ENCODE measurements at places on chromosomes 5 and 9.

DNA sequence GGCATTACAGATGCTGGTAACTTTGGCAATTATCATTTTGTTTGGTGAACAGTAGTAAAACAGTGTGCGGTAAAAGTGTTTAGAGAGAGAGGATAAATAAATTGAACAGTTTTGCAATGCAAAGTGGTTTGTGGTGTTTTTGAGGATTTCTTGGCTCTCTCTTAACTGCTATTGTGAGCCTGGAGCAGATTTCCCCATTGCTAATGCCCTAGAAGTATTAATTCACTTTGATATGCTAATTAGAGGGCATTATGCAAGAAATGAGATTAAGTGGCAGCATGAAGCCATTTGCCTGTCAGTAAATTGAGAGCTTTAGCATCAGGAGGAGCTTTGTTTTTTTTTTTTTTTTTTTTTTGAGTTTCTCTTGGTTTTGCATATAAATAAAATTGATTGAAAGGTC, 8.2 kb downstream of the PBX3 start:
- DNase-seq, result no peak

DNA sequence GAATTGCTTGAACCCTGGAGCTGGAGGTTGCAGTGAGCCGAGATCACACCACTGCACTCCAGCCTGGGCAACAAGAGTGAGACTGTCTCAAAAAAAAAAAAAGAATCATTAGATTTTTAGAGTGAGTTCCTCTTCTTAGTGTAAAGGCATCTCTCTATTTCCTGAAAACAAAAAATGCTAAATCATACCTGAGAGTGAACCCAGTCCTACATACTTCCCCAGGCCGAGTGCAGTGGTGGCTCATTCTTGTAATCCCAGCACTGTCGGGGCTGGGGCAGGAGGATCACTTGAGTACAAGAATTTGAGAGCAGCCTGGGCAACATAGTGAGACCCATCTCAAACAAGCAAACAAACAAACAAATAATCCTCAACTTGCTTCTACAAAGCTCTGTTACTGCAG, 38.2 kb upstream of the LPAR1 start:
- no peak for DNase-seq

GRCh38 chr5:136080483-136081216, 51.9 kb downstream of the TGFBI start:
- peak; percentile 91 for DNase-seq

DNA sequence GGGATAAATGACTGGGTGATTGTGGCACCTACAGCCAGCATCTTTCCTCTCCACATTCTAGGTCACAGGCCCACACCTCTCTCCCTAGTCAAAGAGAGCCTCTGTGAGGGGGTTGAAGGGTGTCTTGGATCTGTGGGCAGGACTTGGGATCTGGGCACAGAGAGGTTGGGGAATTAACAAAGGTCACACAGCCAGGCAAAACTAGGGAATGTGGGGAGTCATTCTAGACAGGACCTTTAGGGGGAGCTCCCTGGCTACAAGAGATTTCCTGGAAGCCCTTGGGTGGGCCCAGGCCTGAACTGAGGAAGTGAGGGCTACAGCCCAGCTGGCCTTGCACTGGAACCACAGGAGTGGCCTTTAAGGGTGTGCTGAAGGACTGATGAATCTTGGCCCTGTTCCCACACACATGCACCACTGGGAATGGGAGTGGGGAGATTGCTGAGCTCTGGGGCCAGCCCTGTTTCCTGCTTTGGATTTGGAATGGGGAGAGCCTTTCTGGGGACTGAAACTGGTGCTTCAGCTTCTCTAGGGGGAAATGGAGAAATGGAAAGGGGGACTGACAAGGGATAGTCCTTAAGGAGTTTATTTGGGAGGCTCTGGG, 12.4 kb upstream of the CXXC5 start:
- DNase-seq, result peak; percentile 97

- no peak for DNase-seq
Measured at GRCh38 chr9:96169901-96170300, 132.1 kb downstream of the HSD17B3 start.

DNA sequence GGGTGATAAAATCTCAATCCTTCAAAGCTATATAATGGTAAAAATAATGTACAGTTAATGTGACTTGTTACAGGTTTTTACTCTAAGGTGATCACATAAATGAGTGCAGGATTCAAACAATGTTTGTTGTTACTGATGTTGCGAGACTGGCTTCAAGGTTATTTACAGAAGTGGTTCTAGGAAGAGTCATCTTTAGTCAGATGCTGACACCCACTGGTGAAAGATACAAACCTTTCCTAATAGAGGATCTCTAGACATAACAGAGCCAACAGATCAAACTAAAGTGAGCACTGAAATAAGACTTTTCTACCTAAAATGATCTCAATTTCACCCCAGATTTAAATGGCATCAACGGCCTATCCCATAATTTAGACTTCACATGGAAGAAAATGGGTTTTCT, 20.2 kb downstream of the ARSB start:
- peak; percentile 74 for DNase-seq

DNA sequence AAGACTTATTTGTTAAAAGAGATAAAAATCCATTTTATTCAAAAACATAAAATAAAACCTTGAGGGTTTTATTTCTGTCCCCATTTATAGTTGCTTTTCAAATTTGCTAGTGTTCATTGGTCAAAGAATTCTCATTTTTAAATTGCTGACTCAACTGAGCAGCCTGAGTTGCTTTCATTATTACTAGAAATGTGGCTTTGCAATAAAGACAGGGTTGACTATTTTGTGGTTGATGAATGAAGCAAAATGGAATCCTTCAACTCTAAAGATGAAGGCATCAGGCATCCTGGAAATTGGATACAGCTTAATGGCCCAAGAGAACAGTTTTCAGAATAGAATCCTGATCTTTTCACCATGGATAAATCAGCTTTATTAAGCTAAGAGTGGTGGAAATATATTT, 23.9 kb upstream of the PPP3R2 start:
- no peak for DNase-seq

DNA sequence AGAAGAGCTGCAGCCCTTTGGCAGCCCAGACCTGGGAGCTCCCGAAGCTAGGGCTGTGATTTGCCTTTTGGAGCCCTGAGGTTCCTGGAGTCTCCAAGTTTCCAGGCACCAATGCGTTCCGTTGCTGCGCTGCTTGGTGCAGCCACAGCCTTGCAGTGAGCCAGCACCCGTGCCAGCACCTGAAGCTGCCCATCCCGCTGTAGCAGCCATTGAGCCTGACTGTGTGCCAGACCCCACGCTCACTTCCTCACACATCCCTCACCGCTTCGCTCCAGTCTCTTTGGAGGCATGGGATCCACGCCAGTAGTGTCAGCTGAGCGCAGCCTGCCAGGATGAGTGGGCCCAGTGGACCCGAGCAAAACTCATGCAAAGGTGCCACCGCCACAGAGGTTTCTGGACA, 22.5 kb upstream of the C9orf72 start:
- no peak for DNase-seq

DNA sequence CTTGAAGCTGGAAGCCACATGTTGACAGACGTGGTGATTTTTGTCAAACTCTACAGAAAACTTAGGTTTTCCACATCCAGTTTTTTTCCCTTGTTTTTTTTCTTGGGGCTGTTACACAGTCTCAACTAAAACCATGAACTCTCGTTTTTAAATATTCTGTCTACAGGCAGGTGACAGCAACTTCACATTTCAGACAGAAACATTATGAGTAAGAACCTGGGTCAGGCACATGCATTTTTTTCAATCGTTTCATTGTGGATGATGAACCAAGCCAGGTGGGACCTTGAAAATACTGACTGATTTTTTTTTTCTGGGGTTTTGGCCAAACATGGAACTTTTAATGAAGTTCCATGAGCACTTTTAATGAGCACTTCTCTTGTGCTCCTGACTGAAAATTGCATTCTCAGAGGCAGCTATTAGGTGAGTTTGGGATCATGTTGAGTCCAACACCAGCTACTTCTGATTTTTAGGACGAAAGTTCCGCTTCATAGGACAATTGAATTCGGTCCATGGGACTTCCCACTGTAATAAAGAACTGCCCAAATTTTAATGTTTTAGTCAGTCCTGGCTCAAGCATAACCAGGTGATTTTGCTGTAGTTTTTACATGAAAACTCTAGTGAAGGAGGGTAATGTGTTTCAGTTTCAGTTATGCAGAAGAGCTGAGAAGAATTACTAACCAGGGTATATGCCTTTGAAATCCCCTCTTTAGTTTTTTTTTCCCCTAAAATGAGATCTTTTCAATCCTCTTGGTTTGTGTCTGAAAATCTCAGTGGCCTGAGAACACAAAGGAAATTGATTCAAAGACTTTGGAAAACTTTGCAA, 93.2 kb upstream of the ADAMTS16 start:
- no peak for DNase-seq

DNA sequence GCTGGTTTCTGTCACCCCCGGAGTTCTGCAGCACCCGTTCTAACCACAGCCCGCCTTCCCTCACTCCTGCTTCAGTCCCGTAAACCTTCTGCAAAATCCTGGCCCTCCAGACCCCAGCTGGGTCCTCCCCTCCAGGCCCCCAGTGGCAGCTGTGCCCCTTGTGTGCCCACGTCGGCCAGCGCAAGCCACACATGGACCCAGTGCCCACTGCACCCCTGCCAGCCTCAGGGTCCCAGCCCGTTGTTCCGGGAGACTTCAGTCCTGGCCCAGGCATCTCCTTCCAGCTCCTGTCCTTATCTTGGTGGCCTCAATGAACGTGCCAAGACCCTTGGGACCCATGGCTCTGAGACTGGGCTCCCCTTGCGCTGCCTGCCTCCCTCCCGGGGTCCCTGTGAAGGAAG, 43.2 kb downstream of the EXD3 start:
- DNase-seq, result no peak

GRCh38 chr5:96611946-96612345, 50.2 kb upstream of the CAST start:
- DNase-seq, result no peak

- DNase-seq, result no peak
Measured at GRCh38 chr9:7608261-7608660, 191.3 kb downstream of the DMAC1 start.

DNA sequence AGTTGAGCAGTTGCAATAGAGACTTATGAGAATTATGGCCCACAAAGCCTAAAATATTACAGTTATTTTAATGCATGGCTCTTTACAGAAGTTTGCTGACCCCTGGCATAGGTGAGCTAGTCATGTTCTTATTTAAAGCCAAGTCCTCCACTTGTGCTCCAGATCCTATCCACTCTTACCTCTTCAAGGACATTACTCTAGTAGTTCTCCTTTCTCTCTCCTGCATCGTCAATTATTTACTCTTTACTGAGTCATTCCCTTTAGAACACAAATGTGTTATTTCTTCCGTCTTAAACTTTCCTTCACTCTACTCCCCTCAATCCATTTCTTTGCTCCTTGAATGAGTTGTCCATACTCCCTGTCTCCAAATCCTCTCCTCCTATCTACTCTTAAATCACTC, 20.6 kb upstream of the TRAF1 start:
- no peak for DNase-seq

DNA sequence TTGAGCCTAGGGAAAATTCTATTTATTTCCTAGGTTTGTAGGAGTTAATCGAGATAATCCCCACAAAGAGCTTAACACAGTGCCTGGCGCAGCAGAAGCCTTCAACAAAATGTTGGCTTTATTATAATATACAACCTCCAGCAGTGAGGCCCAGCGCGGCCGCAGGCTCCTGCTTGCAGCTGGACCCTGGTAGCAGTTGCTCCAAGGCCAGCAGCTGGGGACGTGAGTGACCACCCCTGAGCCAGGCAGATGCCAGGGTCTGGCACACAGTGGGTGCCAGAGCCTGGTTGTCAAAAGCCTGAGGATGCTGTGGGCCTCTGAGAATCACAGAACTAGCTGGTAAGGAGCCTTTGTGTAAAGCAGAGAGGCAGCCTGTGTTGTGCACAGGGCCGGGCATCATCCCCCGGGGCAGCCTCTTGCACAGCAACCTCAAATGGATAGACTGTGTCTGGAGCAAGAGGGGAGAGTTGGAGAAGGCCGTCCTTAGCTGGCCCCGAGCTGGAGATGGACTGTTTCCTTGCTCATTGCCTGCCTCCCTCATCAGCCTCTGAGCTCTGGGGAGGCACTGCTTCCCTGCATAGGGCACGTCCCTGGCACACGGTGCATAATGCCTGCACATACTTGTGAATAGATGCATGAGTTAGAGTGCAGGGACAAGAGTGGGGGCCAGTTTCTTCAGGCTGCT, 17.3 kb downstream of the CSF1R start:
- DNase-seq, result no peak

GRCh38 chr5:174189654-174190541, 144.4 kb downstream of the NSG2 start:
- DNase-seq, result no peak

- DNase-seq, result no peak
Measured at GRCh38 chr5:129962506-129962905, 58.2 kb downstream of the CHSY3 start.

DNA sequence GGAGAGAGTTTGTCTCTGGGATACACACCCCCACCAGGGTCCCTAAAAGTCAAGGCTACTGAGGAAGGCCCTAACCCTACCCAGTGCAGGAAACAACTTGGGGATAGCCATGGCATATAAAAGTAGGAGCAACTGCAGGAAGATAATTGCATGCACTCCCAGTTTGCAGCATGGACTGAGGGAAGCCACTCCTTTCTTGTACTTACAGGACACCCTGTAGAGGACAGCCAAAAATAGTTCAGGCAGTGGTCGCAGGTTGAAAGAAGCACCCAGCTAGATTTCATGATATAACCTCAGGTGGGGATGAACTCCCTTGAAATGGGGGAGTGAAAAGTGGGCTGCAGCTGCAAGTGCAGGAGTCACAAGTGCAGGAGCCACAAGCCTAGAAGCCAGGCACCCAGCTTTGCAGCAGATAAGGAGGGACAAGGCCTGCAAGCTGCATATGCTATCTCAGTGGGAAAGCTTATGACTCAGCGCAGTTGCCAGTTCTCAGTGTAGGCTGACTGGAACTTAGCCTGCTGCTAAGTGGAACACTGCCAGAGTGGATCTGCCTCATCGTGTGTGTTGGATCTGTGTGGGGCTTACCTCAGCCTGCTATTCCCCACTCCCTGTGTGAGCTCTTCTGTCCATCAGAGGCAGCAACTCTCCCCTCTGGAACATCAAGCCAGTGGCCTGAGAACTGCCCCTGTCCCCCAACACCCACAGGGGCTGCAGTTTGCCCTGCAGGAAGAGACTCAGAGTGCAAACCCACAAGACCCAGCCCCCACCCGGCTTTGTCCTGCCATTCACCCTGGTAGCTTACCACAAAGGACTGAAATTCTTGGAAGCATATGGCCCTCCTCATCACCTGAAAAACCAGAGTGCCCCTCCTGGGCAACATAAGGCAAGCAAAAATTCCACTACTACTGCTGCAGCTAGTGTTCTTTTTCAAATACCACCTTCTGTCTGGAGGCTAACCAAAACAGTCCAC, 42.7 kb downstream of the CYLC2 start:
- DNase-seq, result no peak

GRCh38 chr5:143680672-143681259, 131.2 kb upstream of the HMHB1 start:
- no peak for DNase-seq

- DNase-seq, result no peak
Measured at GRCh38 chr5:126871441-126871840, 94.5 kb downstream of the LMNB1 start.

DNA sequence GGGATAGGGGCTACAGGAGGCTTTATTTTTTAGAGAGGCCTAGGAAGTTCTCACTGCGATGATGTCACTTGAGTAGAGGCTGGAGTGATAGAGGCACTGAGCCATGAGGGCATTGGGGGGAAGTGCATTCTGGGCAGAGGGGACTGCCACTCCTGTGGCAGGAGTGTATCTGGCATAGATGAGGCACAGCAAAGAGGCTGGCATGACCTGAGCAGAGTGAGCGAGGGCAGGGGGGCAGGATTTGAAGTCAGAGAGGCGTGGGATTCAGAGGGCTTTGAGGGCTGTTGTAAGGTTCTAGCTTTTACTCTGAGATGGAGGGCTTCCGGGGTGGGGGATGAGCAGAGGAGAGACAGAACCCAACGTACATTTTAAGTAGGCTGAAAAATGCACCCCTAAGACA, 91.9 kb upstream of the SH3PXD2B start:
- no peak for DNase-seq

- no peak for DNase-seq
Measured at GRCh38 chr9:3151672-3152576, 308.0 kb upstream of the PUM3 start.

Measured in EH (cell line).